ENCODE measurements at places on chromosomes 5 and 9.

DNA sequence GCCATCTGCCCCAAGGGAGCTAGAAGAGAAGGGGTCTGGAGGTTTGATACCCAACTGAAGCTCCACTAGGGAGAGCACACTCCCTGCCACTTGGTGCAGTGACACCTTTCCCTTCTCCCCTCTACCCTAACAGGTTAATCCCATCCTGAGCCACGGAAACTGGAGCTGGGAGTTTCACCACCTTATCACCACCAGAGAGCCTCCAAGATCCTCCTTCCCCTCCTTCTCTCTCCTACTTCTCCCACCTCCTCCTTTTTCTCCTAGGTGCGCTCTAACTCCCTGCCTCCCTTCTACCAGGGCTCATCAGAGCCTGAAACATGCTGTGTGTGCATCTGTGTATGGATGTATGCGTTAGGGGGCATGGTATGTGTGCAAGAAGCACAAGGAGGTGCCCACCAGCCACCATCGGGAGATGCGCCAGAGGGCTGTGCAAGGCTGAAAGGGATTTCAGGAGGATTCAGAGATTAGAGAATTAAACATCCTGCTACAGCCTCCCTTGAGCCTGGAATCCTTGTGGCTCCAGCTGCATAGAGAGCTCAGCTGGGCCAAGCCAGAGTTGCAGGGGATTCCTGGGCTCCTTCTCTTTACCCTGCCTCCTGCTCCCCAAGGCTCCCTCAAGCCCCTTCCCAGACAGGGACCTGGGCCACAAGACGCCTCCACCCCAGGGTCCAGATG is 89.8 kb downstream of the PCDH1 start:
- no peak for DNase-seq

- no peak for DNase-seq
These were observed 3.8 kb upstream of the PTGS1 start for GRCh38 chr9:122367065-122367464.

GRCh38 chr9:127927201-127927987 is 3.2 kb downstream of the PIP5KL1 start:
- no peak for DNase-seq

DNA sequence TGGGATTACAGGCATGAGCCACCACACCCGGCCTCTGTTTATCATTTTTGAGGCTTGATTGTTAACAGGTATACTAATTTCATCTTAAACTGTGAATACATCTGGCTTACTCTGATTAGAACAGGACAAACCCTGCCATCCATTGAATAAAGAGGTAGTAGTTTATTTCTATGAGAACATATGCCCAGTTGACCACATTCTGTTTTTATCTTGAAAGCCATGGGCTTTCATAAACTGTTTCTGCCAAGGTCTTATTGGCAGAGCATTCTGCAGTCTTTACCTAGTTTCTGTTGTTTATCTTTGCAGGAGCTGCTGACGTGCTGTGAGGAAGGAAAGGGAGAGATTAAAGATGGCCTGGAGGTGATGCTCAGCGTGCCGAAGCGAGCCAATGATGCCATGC is 184.9 kb upstream of the OTULINL start:
- DNase-seq = peak; percentile 16

- DNase-seq = no peak
These were observed 26.7 kb downstream of the ALDH7A1 start for GRCh38 chr5:126568206-126568755.

GRCh38 chr9:115759426-115759825 is 394.2 kb upstream of the PAPPA start:
- DNase-seq = no peak

- peak; percentile 12 for DNase-seq
These were observed 9.4 kb upstream of the DELE1 start for GRCh38 chr5:141914199-141914743.

- peak; percentile 11 for DNase-seq
These were observed 246.5 kb downstream of the PTPRD start for GRCh38 chr9:10366171-10366779.

- DNase-seq = peak; percentile 87
These were observed 145.4 kb downstream of the GADD45G start for GRCh38 chr9:89750117-89750791.

- no peak for DNase-seq
These were observed 50.3 kb downstream of the PFDN1 start for GRCh38 chr5:140252470-140253126.

- DNase-seq = peak; percentile 54
These were observed 407.0 kb downstream of the ENC1 start for GRCh38 chr5:74233571-74233970.

DNA sequence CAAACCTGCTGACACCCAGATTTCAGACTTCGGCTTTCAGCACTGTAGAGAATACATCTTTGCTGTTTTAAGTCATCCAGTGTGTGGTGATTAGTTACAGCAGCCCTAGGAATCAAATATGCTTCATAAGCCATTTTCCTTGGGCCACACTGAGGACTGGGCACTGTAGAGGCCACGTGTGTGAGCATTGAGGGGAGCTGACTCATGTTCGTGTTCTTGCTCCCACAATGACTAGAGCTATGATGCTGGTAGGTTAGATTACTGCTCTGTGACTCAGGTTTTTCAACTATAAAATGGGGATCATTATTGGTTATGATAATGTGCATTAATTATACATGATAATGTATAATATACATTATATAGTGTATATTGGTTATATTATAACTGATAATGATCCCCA is 96.5 kb upstream of the PALM2AKAP2 start:
- DNase-seq = no peak

GRCh38 chr9:97517331-97518089 is 16.0 kb downstream of the TMOD1 start:
- no peak for DNase-seq

DNA sequence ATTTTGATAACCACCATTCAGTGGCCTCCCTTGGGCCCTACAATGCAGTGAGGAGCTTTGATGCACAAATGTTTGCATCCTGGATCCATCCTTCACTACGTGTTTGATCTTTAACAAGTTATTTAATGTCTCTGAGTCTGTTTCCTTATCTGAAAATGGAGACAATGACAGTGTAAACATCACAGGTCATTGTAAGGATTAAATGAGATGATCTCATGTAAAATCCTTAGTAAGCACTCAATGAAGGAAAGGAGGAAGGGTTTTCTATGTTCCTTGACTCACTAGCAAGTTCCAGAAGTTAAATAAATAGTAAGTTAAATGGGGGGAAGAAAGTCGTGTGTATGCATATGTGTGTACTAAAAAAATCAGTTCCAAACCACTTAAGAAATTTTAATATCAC is 9.8 kb upstream of the SLC36A3 start:
- no peak for DNase-seq

- no peak for DNase-seq
These were observed 300.6 kb upstream of the EDIL3 start for GRCh38 chr5:84685121-84685894.

DNA sequence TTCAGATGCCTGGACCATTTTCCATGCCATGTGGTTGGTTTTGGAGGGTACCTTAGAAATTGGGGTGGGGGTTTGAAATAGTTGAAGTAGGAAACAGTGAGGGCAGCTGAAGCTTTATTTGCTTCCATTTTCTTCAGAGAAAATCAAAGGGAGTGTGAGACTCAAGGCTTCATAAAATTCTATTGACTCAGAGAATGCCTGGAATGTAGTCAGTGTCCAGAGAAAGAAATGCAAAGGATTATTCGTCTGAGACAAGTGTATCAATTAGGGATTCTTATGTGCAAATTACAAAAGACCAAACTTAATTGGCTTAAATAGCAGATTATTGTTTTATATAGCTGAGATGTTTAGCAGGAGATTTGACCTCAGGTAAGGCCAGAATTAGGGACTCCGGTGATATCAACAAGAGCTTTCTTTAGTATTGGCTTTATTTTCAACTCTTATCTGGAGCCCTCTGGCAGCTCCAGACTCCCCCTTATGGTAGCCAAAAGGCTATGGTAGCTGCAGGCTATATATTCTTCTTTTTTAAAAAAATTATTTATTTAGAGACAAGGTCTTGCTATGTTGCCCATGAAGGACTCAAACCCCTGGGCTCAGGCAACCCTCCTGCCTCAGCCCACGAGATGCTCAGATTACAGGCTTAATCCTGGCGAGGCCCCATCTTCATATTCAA is 38.9 kb downstream of the PTTG1 start:
- no peak for DNase-seq

DNA sequence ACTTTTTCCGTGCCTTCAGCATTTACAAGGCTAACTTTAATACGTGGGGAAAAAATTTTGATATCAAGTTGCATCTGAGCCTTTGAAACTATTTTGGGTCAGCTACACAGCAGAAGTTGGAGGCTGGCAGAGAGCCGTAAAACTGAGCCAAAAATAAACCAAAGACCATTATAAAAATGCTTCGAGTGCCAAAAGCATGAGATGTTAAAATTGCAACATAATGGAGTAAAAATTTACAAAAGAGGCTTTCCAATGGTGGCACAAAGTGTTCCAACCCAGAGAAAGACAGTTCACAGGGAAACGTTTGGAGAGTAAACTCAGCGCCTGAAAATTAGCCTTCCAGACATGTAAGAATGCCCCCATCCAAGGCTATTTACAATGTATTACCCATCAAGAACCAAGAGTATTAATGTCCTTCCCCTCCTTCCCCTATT is 190.3 kb downstream of the TLE1 start:
- peak; percentile 76 for DNase-seq

DNA sequence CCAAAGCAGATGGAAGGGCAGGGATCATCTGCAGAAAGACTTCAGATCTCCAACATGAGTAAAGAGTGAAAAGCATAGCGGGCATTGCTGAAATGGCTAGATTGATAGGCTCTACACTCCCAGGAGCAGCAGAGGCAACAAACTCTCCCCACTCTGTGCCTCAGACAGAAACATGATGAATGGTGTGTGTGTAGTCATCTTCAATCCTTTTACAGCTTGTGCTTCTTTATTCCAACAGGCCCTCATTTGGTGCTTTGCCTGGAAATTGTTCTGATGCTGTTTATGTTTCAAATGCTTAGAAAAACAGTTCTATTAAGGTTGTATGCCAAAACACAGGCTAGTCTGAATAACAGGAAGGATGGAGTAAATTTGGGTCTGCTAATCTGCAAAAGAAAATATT is 176.2 kb downstream of the DMRTA1 start:
- no peak for DNase-seq

DNA sequence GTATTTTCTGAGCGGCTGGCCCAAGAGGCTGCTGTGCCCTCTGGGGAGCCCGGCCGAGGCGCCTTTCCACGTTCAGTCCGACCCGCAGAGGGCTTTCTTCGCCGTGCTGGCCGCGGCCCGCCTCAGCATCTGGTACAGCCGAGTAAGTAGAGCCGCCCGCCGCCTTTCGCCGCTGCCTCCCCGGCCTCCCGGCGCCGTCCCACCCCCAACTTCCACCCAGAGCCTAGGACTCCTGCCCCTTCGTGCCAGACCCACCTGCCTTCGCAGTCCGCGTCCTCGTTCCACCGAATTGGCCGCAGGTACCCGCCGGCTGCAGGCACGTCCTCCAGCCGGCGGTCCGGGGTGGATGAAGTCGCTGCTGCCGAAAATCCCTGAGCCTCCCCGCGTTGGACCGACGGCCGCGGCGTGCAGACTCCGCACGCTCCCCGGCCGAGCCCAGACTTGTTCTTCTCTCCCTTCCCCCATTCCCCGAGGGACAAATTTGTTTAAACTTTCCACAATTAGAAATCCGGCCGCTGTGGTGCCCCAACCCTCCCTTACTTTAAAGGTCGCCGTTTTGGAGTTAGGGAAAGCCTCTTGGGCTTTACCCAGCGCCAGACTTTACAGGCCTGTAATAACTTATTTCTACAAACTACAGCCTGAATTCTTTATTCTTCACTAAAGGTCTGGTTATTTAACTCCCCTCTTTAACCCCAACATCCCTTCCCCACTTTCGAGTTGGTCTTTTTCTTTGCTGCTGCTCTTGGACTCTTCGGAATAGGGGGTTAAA is 589 bp downstream of the RIC1 start:
- DNase-seq = peak; percentile 36

GRCh38 chr5:32098291-32098690 is 75.8 kb downstream of the GOLPH3 start:
- no peak for DNase-seq
